ENCODE measurements at places on chromosomes 5 and 9.
A peak's percentile ranks its signal among the peaks of the same experiment; 100 is the strongest.

DNA sequence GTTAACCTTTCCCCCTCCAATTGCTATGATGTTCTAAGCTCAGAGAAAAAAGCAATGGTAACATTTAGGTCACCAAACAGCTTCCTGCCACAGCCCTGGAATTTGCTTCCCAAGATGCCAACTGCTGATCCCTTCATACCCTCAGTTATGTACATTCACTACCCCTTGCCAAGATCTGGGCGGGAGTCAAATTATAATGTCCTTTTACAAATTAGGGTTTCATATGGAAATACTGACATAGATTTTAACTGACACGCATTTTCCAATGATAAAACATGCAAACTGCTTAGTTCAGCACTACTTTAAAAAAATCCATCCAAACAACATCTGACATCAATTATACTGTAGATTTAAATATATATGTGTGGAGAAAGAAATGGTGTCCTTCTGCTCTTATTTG, 5.0 kb downstream of the LOX start:
- DNase-seq = no peak

- no peak for DNase-seq
These were observed 95.7 kb downstream of the ANKH start for GRCh38 chr5:14775857-14776256.

DNA sequence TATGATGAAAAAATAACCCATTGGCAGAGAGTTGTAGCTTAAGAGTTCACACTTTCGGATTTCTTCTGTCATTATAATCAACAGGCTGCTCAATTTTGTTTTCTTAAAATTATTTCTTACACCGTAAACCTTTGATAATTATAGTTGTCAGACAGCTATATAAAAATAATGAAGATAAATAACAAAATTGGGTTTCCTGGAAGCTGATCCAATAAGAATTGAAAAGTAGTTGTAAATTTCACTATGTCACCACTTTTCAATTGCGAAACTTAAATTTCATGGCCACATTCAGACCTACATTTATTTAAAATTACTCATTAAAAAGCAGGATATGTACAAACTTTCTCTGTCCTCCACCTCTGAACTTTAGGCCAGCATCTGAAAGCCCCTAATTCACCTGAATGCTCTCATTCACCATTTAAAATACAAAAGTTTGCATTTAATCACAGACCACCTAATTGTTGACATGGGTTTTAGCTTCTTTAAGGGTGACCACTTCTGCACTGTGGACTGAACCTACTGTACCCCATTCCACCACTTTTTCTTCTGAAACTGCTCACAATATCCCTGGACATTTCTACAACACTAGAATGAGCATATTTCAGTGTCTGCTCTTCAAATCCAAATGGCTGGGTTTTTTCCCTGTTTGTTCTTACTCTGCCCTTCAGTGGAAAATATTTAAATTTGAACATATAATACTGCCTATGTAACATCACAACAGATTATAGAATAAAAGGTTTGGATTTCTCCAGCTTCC, 680 bp downstream of the SELENOP start:
- DNase-seq = no peak

- no peak for DNase-seq
These were observed 30.6 kb downstream of the CRHBP start for GRCh38 chr5:76983468-76983867.

DNA sequence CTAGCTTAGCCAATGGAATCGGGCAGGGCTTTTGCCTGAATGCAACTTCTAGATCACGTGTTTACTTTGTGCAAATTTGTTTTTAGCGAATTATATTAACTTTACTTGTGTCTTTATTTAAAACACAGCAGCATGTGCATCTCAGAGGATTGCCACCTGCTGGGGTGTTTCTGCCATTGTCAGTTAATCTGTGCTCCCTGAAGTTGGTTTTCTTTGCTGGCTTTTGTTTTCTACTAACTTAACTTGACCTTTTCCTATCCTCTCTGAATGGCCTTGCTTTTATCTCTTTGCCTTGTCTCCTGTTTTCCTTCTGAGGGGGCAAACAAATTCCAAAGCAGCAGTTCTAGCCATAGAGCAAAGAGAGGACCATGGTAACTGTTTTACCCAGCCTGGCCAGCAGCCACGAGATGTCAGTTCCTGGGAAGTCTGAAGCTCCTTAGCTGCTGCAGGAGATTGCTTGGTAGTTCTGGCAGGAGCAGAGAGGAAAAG, 67.6 kb downstream of the ARHGEF28 start:
- DNase-seq = peak; percentile 25

- no peak for DNase-seq
These were observed 88.7 kb upstream of the PIK3R1 start for GRCh38 chr5:68126886-68127285.

DNA sequence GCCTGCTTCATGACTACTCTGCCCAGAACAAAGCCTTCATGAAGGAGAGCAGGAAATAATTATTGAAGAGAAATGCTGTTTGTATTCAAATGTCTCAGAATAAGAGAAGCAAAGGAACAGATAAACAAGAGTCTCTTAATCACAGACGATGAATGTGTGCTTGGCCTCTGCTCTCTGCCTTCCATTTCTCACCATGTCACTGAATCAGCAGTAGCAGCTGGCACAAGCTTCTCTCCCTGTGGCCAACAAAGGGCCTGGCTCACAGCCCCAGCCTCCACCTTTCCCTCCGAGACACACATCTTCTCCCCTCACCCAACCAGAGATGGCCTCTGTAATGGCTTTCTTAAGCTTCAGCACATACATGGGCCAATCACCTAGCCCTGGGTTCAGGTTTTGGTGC, 128.1 kb upstream of the SLIT3 start:
- DNase-seq = no peak

DNA sequence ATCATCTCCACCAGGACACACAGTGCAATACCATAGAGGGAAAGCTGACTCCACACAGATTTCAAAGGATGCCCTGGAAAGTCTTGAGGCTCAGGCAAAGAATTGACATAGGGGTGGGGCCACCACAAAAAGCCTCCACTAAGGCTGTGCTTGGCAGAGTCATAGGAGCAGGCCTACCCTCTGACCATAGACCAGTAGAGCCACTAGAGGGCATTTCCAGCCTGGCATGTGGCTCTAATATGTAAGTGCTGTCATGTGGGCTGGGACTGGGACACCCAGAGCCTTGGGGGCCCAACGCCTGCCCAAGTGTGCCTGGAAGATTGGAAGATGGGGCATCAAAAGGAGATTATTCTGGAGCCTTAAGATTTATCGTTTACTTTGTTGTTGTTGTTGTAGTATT, 726.0 kb downstream of the DNAH5 start:
- DNase-seq = peak; percentile 12

- DNase-seq = no peak
These were observed 141.3 kb downstream of the SCAMP1 start for GRCh38 chr5:78501411-78502352.

GRCh38 chr9:6909181-6909580, 151.4 kb downstream of the KDM4C start:
- DNase-seq = no peak

GRCh38 chr5:77431286-77431685, 60.8 kb downstream of the WDR41 start:
- no peak for DNase-seq

GRCh38 chr9:128145536-128145935, 3.7 kb upstream of the LCN2 start:
- no peak for DNase-seq

- DNase-seq = no peak
These were observed 185.0 kb downstream of the GLIS3 start for GRCh38 chr9:4114569-4115505.

DNA sequence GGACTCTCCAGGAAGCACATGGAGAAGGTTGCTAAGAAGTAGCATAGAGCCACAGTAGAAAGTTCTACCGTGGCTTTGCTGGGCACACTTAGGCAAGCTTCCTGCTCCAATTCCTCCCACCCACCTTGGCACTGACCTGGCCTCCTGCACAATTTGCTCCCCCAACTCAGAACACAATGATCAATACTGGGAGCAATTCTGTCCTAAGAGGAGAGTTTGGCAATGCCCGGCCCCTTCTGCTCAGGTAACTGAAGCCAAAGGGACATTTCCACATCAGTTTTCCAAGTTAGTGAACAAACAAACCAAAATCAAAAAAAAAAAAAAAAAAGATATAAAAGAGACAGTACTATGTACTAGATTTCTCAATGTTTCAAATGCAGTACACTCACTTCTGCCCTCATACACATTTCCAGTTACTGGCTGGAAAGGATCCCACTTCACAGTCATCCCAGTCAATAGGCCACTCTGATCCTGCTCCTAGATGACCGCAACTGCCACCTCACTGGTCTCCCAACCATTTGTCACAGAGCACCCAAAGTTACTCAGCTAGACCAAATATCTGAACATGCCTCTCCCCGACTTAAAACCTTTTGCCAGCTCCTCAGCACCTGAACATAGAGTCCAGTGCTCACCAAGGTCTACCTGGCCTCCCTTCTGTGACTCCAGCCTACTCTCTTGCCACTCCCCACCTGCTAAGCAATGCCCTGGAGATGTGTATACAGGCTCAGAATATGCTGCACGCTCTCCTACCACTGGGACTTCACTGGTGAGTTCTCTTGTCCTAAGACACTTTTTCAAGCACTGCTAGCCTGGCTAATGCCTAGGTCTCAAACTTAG, 21.3 kb downstream of the ABCA1 start:
- no peak for DNase-seq

DNA sequence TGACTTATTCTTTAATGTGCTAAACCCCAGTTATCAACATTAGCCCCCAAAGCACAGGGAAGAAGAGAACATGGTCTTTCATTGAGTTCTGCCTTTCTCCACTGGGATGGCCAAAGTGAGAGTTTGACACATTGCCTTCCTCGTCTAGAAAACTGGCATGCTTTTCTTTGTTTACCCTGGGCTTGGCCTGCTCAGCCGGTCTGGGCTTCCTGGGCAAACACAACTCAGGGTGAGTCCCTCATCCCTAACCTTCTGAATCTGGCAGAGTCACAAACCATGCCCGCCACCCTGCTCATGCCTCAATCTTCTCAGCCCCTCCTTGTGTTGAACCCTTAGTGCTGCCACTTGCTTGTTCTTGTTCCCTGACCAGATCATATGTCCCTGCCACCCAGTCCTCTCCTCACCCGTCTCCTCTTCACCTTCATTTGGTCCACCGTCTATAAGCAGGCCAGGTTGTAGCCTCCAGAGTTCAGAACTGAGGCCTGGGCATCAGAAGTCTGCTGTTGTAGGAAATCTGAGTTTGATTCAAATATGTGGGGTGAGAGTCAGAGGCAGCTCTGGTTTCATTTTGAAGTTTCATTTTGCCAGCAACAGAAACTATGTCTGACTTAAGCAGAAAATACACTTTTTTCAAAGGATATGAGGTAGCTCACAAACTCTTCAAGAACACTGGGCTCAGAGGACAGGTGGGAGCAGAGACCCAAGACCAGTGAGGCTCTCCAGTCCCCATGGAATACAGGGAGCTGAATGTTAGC, 217.6 kb downstream of the NDUFS4 start:
- DNase-seq = no peak

GRCh38 chr9:25415718-25416117, 262.5 kb downstream of the TUSC1 start:
- DNase-seq = no peak

DNA sequence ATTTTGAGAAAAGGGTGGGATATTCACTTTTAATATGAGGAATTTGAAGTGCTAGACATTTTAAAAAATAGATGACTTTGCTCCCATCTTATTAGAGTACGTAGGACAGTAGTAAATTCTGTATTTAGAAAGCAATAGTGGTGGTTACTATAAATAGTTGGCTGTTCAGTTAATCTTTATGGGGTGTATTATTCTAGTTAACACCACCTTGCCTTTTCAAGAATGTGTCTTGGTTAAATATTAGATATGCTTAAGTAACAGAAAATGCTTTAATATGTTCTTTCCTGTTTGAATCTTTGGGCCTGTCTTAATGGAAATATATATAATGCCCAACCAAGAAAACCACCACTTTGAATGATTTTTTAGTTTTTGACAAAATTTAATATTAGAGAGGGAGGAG, 608.7 kb upstream of the FAM174A start:
- no peak for DNase-seq

- no peak for DNase-seq
These were observed 16.1 kb downstream of the PALM2AKAP2 start for GRCh38 chr9:109796078-109796477.

GRCh38 chr9:93024646-93024910, 33.9 kb upstream of the SUSD3 start:
- DNase-seq = no peak

DNA sequence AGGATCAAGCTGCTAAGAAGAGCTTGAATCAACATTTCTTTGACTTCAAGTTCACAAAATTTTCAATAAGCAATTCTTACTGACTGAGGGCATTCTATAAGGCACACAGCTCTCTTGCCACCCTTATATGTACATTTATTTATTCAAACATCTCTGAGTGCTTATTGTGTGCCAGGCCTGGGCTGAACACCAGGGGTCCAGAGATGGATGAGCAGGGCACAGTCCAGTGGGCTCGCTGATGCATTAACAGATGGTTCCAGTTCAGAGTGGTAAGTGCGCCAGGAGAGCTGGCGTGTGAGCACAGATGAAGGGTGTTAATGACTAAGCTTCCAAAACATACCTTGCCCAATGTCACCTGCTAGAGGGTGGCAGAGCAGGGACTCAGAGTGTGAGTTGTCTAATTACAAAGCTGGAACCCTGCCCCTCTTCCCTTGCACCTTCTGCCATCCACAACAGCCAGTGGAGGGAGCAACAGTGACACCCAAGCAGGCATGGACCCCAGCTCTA, 24.6 kb downstream of the ALG2 start:
- no peak for DNase-seq

- no peak for DNase-seq
These were observed 60.7 kb downstream of the LHFPL2 start for GRCh38 chr5:78587775-78588291.

GRCh38 chr5:157914151-157914788, 55.3 kb upstream of the CLINT1 start:
- DNase-seq = no peak

GRCh38 chr5:442335-443238, at the start of gene EXOC3:
Gene EXOC3, plus strand, starts transcription at chr5:443176. Its CDS starts 3,030 bp downstream, at chr5:446206.
- peak; percentile 99 for DNase-seq

- DNase-seq = no peak
These were observed 36.5 kb upstream of the UGT3A1 start for GRCh38 chr5:36027711-36028110.

- DNase-seq = no peak
These were observed 33.3 kb downstream of the PPP1R2B start for GRCh38 chr5:156883316-156883875.

DNA sequence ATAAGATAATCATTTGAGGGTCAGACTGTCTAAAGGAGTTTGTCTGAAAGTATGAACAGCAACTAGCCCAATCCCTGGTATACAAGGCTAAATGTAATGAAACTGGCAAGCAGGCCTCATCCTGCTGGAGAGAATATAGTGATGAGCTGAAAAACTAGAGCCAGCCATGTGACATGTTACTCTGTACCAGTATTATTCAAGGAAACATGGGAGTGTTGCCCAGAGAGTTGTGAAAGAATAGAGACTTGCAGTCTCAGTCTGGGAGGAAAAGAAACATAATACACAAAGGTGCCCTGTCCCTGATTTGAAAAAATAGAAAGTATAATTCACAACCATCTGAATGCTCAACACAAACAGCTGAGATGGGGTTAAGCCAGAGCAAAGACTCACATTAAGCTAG, 37.9 kb upstream of the HTR1A start:
- no peak for DNase-seq

DNA sequence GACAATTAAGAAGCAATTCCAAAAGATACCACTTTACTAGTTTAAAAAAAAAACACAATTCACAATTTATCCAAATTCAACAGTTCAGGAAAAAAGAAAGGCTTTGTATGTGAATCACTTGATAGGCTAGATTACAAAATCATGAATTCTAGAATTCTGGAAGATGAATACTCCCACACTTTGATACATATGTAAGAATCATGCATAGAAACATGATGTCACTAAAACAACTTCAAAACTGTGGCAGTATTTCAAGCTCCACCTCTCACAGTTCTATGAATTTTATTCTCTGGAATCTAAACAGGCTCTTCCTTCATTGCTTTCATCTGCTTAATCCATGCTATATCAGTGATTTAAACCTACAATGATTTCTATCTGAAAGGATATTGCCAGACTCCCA, 51.0 kb downstream of the GNAQ start:
- no peak for DNase-seq

Measured in H7 (cell line).